H1 (cell line): ENCODE measurements at places on chromosomes 6 and 20. TPM values are rescaled to one million over a fixed set of nuclear protein-coding genes. Genes with fewer than 3 reads are reported as not detected.

Gene OLIG3
- 0.60 and 0.77 TPM in 2 replicates for total RNA-seq

Gene SOBP
- 6.2 and 7.4 TPM in 2 replicates for total RNA-seq

Gene CGA
- not detected in 2 replicates for total RNA-seq

Gene ADGB
- not detected in 2 replicates for total RNA-seq

Gene SPATA25
- total RNA-seq: 2.5 and 3.0 TPM in 2 replicates

- no peak for DNase-seq
- no peak overlapping the region for H3K27ac ChIP-seq
- H3K4me1 ChIP-seq: peaks cover 4% of the 10 kb centered on the region; the same call in 1 of the 2 replicates
- no peaks in the 10 kb centered on the region for H3K27me3 ChIP-seq
- H3K36me3 ChIP-seq: no peaks in the 10 kb centered on the region
Observed at GRCh38 chr6:78844899-78845298, 22.5 kb upstream of the IRAK1BP1 start.
